ENCODE measurements at places on chromosomes 1 and 21.

DNA sequence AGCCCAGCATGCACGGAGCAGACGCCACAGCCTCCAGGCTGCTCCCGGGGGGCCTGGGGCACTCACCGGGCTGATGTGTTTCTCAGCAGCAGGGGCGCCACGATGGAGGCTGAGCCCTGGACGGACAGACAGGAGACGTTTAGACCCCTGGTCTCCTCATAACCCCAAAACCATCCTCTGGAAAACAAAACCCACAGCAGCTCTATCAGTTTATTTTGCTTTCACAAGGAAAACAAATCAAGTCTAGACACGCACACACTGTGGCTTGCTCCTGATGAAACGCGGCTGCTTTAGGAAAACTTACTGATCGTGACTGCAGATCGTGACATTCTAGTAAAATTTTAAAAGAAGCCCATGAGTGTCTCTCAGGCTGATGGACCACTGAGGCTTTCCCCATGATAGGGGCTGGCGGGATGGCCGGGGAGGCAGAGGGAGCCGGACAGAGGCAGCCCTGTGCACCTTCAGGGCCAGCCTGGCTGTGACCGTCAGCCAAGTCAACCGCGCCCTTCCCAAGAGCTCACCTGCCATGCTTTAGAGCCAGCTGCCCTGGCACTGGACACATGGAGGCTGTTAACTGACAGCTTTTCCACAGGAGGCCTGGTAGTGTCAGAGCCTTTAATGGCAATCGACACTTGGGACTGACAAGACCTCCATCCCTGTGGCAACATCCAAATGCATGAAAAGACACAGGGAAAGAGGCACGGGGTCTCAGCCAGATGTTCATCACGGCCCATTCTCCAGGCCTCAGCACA, 5.2 kb downstream of the POFUT2 start:
- no peak for DNase-seq

- no peak for DNase-seq
Observed at GRCh38 chr1:32741413-32742198, 39.0 kb upstream of the SYNC start.

- no peak for DNase-seq
Observed at GRCh38 chr1:24322470-24323177, 3.5 kb downstream of the GRHL3 start.

GRCh38 chr1:1399872-1400575, 889 bp upstream of the CCNL2 start:
- DNase-seq, result no peak

DNA sequence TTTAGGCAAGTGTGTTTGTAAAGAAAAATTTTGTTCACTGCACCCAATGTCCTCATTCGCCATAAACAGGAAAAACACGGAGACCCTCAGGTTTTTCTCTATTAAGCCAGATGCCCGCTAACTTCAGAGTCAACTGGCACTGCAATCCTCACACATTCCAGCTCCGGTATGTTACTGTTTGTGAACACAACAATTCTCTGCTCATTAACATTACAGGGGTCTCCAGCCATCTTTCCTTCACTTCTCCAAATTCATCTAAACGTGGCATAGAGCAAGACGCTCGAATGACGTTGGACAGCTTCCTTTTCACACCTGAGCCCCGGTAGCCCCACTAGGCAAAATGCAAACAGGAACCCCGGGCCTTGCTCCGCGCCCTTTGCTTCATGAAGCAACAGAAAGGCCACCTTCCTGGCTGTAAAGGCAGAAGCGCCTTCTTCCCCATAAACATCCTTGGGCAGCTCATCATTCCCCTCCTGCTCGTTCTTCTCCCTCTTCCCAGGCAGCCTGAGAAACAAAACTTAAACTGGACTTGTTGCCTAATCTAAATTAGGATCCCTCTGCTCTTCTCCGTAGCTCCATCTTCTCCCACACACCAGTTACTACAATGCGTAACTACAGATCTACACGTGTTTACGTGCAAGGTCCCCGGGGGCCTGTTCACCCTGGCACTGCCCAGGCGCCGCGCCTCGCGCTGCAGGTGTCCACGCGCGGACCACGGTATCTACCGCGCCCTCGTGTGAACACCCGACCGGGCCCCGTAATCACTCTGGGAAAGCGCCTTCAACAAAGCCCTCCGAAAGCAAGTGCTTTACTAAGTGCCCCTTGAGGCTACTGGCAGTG, 1.2 kb downstream of the LBR start:
- DNase-seq, result no peak

GRCh38 chr21:34762786-34763185, 94.0 kb downstream of the CLIC6 start:
- no peak for DNase-seq

DNA sequence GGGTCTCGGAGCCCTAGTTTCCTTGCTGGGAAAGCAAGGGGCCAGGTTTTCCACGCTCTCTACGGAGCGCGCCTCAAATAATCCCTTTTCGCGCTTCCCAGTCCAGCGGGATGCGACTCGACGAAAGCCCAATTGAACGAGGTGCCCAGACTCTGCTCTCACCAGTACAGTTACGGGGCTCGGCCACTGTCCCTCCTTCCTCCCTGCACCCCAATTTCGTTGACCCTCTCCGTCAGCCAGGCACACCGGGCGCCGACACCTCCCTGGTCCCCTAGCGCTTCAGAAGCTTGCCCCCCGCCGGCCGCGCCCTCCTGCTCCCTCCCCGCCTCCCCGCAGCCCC, 389 bp downstream of the SEMA6C start:
- DNase-seq, result no peak

DNA sequence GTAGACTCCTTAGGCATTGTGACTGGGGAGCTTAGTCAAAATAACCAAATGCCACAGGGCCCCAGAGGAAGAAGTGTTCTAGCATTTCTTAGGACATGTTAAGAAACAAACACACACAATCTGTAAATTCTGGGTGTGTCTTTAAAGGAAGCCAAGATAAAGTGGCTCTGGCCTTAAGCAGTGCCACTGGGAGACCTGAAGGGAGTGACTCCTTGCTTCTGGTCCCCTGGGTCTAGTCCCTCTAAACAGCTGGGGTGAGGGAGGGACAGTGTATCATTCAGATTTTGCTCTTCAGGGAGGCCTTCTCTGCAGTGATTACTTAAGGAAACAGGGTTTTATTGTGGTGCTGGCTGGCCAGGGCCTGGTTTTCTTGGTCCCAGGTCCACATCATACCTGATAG, 9.1 kb upstream of the PROK1 start:
- DNase-seq, result no peak
